H7 (cell line): ENCODE measurements at places on chromosomes 1 and 21.
A peak's percentile ranks its signal among the peaks of the same experiment; 100 is the strongest.

GRCh38 chr21:31456201-31456600 is 112.1 kb upstream of the TIAM1 start:
- no peak for DNase-seq

DNA sequence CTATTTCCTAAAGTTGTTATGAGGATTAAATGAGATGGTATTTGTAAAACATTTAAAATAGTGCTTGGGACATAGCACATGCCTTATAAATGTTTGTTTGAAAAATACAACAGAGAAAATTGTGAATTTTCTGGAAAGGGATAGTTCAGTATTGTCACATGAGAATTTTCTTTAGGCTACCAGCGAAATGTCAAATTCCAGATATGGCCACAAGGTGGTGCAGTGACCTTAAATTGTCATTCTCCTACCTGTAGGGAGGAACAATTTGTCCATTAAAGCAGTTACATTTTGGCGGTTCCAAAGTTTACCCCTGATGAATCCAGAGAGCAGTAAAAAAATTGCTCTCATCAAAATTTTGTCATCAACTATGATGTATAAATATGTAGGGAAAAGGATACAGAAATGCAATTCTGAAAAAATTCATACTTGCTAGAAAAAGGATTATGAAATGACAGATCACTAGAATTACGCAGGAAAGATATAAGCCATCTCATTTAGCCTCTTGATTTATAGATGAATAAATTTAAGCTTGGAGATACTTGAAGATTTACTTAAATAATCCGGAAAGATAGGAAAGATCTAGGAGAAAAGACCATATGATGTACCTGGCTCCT is 50.2 kb upstream of the TSHB start:
- DNase-seq = peak; percentile 18

GRCh38 chr1:59214248-59215208 is 82.4 kb upstream of the FGGY start:
- no peak for DNase-seq

- peak; percentile 27 for DNase-seq
Measured at GRCh38 chr1:19468397-19468956, 16.9 kb downstream of the CAPZB start.

GRCh38 chr1:167083066-167083665 is 7.0 kb downstream of the GPA33 start:
- DNase-seq = no peak

GRCh38 chr1:113325022-113325421 is 65.3 kb upstream of the MAGI3 start:
- DNase-seq = no peak

GRCh38 chr21:20377250-20377649 is 621.0 kb upstream of the NCAM2 start:
- no peak for DNase-seq

DNA sequence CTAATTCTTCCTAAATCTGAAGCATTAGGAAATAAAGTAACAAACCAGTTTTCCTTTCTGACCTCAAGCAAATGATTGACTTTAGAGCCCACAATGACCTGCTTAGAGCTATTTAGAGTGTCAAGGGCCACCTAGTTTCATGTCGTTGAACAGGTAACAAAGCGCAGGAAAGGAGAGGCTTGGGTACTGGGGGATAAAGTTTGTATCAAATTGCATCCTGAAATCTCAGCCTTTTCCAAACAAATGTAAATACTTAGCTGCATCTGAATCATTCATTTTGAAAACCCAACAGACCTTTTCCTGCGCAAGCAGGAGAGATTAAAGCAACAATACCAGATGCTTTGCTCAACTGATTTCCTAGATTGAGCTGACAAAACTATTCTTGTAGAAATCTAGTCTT is 121.2 kb downstream of the NRIP1 start:
- no peak for DNase-seq

- DNase-seq = no peak
Measured at GRCh38 chr1:246152986-246153431, 354.1 kb downstream of the SMYD3 start.

GRCh38 chr1:10708757-10709156 is 87.7 kb downstream of the CASZ1 start:
- peak; percentile 83 for DNase-seq

GRCh38 chr1:220967911-220968310 is 88.7 kb downstream of the HLX start:
- no peak for DNase-seq

- no peak for DNase-seq
Measured at GRCh38 chr1:92045766-92046495, 16.1 kb downstream of the EPHX4 start.

DNA sequence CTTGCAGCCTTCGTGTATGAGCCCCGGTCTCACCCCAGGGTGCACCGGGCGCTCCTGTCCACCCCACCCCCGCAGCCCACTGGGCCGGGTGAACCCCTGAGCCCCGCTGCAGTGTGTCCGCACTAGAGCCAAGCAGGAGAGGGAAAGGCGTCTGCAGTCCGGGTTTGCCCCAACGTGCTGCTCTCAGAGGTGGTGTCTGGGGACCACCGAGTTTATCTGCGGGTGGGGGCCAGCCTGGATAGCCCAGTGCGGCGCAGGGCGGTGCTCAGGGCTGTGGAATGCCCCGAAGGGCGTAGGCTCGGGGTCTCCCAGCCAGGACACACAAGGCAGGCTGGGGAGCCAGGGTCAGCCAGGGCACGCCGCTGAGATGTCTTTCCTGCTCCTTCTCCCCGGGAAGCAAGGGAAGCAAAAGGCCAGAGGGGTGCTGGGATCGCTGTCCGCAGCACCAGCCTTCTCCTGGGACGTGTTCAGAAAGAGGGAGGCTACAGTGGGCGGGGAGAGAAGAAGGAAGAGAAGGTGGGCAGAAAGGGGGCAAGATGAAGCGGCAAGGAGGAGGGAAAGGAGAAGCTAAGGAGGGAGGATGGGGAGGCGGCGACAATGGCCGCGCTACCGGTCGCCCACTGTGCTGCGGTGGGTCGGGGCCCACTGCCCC is 56.6 kb downstream of the MAB21L3 start:
- DNase-seq = peak; percentile 70

GRCh38 chr1:18174037-18174436 is 66.4 kb downstream of the IGSF21 start:
- DNase-seq = no peak

GRCh38 chr1:153520818-153521476 is 14.8 kb downstream of the S100A6 start:
- peak; percentile 36 for DNase-seq

DNA sequence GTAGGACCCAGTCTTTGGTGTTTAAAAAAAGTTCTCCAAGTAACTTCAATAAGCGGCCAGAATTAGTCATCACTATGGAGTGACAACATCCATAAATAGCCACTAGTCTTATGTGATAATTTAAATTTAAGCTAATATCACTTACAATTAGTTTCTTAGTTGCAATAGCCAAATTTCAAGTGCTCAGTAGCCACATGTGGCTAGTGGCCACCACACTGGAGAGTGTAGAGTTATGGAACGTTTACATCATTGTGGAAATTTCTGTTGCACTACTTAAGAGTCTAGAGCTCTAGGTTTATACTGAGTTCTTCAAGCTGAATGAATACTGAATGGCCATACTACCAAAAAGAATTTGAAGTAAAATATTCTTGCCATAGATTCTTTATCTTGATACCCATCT is 121.1 kb downstream of the RUNX1 start:
- DNase-seq = no peak

- DNase-seq = peak; percentile 26
Measured at GRCh38 chr1:41557751-41558455, 73.4 kb upstream of the EDN2 start.
